DMS79 treated with DMSO at 0.1 percent for 48 hours (cell line): ENCODE measurements at places on chromosomes 3 and 15.

DNA sequence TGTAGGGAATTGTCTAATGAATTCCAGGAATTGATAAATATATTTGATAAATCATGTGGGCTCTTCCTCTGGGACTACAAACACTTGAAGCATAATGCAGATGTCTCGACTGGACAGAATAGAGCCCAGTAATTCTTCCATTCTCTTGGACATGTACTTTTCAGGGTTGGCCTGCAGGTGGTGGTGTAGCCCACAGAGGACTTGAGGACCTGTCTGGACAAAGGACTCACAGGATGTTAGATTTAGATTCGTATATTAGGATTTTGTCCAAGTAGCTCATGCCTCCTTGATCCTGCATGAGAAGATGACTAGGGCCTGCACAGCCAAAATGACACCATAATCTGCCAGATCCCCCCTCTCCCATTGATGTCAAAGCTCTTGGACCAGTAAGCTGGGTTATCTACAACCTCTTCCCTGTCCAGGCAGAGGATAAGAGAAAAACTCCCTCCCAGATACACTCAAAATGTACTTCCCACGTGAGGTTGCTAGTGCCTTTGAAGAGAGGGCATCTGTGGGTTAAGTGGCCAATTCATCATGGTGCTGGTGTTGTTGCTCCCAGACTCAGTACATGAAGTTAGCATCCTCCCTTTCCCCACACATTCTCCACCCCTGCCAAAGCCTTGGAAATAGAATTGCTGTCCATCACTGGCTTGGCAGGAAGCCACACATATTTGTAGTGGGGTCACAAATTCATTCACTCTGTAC, 88.6 kb upstream of the ZNF280D start:
- DNase-seq: no peak

- DNase-seq: no peak
Measured at GRCh38 chr3:172339892-172340291, 108.4 kb downstream of the GHSR start.

GRCh38 chr3:45413172-45413765, 24.9 kb downstream of the LARS2 start:
- DNase-seq: no peak

DNA sequence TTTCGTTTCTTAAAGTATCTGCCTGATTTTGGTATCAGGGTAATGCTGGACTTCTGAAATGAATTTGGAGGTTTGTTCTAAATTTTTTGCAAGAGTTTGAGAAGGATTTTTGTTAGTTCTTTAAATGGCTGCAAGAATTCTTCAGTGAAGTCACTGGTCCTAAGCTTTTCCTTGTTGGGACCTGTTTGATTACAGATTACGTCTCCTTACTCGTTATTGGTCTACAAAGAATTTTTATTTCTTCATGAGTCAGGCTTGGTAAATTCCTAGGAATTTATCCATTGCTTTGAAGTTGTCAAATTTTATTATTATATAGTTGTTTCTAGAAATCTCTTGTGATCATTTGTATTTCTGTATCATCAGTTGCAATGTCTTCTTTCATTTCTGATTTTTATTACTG, 196.0 kb downstream of the DPH6 start:
- no peak for DNase-seq

DNA sequence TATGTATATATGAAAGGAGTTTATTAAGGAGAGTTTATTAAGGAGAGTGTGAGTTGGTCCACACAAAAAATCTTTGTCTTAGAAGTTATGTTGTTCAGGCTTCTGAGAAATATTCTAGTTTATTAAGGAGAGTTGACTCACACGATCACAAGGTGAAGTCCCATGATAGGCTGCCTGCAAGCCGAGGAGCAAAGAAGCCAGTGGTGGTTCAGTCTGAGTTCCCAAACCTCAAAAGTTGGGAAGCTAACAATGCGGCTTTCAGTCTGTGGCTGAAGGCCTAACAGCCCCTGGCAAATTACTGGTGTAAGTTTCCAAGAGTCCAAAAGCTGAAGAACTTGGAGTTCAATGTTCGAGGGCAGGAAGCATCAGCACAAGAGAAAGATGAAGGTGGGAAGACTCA, 42.4 kb upstream of the DAZL start:
- no peak for DNase-seq

DNA sequence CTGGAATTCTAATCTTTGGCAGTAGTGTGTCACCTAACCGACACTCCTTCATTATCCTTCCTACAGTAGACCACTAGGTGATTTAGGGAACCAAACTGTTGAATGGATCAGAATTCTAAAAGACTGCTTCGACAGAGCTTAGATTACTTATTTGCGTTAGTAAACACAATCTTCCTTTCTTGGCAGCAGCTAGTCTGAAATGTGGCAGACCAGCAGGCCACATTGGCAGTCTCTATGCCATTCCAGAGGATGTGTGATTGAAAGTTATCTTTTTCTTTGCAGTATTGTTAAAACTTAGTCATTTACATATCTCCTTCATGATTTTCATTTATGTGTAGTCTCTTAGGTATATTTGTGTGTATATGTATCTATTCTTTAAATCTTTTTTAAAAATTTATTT, 23.6 kb downstream of the MBNL1 start:
- DNase-seq: no peak

DNA sequence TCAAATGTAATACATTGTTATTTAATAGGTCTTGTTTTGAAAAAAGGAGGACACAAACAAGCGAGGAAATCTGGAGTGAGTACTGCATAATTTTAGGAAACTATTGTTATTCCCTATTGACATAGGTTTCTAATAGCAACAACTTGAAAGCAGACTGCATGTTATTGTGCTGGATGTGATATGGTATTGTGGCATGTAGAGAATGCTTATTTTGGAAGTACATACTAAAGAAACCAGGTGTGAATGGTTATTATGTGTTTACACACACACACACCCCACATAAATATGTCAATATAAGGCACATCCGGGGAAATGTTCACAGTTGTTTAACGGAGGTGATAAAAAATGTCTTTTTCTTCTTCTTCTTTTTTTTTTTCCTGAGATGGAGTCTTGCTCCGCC, 5.9 kb upstream of the MORF4L1 start:
- DNase-seq: no peak

- no peak for DNase-seq
Measured at GRCh38 chr15:90233387-90234095, at the start of gene CIB1. TSS of gene CIB1 (minus strand) at chr15:90233941. CDS start at chr15:90233885, 56 bp downstream.

DNA sequence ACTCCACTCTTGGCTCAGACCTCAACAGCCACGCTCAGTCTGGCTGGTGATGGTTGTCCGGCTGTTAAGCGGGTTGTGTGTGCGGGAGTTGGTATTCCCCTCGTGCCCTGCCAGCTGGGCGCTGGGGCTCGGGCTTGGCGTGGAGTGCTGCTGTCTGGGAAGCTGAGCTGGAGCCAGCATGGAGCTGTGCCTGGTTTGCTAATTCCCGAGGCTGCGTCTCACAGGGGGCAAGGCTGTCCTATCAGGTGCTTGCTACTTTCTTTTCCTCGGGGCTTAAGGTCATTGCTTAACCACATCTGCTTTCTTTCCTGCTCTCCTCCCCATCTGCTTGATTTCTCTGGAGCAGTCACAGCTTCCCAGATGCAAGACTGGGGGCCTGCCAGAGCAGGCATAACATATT, 29.9 kb downstream of the PDIA5 start:
- no peak for DNase-seq

DNA sequence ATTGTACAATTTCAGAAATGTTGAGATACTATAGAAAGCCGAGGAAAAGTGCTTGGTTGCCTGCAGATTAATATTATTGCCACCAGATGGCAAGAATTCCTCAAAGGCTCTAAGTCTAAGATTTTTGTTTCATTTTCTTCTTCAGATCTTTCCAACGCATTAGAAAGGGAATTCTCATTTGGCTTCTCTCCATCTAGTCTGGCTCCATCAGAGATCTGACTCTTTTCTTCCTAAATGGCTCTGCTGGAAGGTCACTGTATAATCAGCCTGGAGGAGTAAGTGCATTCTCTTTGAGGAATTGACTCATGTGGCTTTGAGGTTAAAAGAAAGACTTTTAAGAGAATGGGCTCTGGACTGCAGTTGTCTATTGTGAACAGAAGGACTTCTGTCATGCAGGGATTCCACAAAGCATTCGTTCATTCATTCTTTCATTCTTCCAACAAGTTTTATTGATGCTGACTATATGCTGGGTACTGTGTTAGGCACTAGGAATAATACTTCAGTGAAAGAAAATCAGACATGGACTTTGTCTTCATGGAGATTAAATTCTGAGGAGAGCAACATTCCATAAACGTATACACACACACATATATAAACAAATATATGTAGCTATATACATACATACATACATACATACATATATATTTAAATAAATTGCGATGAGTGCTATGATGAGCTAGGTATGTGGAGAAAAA, 55.3 kb downstream of the SLC28A2 start:
- no peak for DNase-seq

- no peak for DNase-seq
Measured at GRCh38 chr3:36364260-36364659, 16.0 kb upstream of the STAC start.

- DNase-seq: no peak
Measured at GRCh38 chr15:33360886-33361285, 50.1 kb downstream of the RYR3 start.

DNA sequence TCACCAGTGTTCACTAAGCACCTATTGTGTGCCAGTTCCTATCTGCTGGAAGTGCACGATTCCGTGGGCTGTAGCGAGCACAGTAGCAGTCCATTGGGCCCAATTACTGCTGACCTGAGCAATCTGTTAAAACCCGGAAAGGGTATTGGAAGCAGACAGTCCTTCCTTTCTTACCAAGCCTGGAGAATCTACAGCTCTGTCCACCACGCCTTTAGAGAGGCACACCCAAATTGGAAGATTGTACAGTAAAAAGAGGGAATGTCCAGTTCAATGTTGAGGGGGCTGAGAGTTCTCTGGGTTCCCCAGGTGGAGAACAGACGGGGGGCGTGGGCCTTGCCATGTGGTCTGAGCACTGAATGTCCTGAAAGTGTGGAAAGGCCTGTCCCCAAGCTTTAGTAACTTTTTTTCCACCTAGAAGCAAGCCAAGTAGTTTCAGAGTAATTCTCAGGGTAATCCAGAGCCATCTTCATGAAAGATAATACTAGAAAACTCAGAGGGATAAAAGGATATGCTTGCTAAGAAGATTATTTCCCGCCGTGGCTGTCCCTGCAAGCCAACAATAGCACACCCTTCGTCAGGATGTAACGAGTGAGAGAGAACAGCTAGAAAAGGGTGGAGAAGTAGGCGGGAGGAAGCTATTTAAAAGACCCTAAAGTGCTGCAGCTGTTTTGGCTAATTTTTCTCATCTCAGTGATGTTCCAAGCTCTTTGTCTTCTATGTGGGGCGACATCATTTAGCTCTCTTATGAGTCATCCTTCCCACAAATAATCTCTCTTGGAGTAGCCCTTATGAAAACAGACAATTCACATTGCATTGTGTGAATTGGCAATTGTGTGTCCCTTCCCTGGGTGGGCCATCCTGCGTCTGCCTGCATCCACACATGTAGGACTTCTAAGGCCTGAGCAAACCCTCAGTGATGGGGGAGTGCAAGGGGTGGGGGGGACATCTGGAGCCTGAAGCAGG, 181.0 kb downstream of the ATG7 start:
- no peak for DNase-seq

DNA sequence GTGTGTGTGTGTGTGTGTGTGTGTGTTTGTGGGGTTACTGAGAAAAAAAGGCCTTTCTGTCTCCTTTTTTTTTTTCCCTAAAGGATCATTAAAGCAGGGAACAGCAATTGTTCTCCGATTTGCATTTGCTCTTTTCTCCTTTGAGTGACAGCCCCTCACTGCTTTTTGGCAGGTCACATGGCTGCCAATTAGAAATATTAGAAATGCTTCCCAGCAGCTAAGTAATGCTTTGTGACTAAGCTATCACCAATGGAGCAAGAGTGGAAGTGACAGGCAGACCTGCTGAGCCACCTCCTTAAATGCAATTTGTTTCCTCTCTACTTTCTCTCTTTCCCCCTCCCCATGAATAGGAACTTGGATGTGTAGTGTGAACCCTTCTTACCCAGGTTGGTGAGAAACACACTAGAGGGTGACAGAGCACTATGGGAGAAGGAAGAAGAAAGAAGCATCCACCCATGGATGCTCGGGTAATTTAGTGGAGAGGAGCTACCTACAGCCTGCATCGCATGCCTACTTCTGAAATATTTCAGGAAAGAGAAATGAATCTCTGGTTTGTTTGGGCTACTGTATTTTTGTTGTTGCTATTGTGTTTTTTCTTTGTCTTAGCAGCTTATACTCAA, 165.2 kb upstream of the PDZRN3 start:
- no peak for DNase-seq

DNA sequence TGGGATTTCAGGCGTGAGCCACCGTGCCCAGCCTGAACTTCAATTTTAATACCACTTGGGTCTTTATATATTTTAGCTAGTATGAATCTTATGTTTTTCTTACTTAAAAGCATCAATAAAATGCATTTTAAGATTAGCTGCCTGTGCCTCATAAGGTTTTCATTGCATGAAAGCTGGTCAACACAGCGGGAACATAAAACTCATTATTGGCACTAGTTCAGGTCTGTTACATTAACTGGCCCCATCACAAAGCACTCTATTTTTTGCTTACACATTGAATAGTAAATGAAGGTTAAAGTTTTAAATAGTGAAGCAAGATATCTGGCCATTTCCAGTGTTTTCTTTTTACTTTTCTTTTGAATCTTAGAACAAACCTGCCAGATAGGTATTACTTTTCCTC, 145.6 kb upstream of the LYSMD4 start:
- no peak for DNase-seq

DNA sequence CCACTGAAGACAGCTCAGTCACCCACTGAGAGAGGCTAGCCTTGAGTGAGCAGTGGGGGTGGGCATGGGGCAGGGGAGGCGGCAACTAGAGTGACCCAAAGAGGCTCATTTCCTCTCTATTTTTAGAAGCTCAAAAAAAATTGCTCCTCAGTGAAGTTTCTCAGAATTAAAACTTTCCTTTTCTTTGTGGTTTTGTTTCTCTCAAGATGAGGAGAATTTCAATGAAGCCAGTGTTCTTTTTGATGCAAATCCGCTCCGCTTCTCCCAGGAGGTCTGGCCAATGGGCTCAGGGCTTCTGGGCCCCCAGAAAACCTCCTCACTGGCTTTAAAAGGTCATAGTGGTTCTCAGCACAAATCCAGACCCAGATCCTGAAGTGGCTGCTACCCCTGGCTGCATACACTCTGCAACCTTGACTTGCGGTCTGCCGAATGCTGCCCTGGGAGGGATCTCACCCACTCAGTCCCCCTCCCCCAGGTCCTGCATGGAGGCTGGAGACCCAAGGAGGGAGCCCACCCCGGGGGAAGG, at the start of gene ACSBG1:
TSS of gene ACSBG1 (minus strand) at position 51 of the 526 bp plus-strand sequence. CDS start 64 bp downstream, outside the sequence.
- DNase-seq: no peak

GRCh38 chr3:63462732-63463131, 184.6 kb downstream of the SYNPR start:
- no peak for DNase-seq

GRCh38 chr3:51830345-51830744, 31.1 kb upstream of the IQCF2 start:
- DNase-seq: no peak
